NCI-H2029 (cell line): ENCODE measurements at places on chromosomes 7 and 10.

- no peak for DNase-seq
Measured at GRCh38 chr10:60429084-60429849, 39.6 kb upstream of the ANK3 start.

- no peak for DNase-seq
Measured at GRCh38 chr10:69446229-69446628, 5.0 kb upstream of the TSPAN15 start.

DNA sequence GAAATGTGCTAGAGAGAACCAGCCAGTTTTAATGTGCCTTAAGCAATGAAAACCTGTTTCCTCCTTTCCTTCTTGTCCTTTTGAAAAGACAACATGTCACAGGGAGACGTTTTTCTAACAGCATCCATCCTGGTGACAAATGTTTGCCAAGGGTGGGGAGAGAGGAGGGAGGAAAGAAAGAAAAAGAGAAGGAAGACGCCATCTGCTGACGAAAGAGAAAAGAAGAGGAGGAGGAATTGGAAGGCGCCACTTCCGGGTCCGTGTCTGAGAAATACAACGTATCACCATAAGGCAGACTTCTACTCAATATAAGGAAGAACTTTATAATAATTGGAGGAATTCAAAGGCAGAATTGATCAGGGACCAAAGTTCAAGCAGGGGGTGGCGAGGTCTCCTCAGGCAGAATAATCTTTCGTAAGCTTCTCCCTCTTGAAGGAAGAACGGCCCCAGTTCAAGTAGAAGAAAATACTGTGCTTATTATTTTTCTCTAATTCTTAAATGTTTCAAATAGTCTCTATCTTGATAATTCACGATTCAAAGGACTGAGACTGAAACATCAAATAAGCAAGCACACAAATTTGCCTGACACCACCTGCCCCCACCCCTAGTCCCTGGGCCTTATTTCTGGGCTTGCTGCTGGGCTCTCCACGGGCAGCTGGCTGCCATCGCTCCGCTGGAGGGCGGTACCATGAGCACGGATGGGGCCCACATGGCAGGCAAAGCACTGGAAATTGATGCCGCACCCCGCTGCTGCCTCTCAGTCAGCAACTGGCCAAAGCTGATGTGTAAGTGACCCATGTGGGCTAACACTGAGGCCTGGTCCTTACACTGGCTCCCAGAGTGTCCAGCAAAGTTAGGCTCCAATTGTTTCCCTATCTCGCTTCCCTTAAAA is 273.7 kb upstream of the KLF14 start:
- DNase-seq = peak; percentile 40

DNA sequence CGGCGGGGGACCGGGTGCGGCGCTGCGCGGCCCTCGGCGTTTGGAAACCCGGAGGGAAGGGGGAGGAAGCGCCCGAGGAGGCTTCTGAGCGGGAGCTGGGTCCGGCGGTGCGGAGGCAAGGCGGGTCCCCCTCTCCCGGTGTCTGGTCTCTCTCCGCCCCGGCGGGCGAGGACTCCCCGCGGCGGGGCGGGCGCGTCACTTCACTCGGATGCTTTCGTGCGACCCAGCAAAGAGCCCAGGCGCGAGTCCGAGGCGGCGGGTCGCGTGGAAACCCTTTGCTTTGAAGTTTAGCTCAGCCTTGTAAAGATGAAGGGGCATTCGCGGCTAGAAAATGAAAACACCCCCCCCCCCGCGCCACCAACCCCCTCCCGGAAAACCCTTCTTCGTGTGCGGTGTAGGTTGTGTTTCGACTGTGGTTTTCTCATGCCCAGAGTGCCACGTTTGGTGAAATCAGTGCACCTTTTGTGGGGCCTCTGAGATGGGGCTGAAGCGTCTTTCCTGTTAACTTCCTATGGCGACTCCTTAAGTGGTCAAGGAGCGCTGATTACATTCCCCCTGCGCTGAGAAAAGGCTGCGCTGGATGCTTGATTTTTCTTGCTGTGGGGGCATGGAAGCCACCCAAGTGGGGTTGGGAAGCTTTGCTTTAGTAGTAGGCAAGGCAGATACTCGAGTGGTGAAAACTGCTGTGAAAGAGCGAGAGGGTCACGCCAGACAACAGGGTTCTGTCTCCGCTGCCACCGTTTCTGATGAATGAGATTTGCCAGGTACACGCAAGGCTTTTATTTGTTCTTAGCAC is 876 bp downstream of the GNAI1 start:
- DNase-seq = no peak
